Amniotic stem cell (primary cell): ENCODE measurements at places on chromosomes 2 and 18.

GRCh38 chr18:64718808-64719207 lies 569.9 kb upstream of the LINC00305 start:
- DNase-seq, result no peak

DNA sequence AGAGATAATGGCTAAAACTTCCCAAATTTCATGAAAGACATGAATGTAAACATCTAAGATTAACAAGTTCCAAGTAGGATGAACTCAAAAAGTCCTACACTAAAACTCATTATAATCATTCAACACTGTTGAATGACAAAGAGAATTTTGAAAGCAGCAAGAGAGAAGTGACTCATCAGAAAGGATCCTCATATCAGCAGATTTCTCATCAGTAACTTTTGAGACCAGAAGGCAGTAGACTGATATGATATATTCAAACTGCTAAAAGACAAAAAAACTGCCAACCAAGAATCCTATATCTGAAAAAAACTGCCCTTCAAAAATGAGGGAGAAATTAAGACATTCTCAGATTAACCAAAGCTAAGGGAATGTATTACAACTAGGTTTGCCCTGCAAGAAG lies 130.6 kb upstream of the OTX1 start:
- no peak for DNase-seq

- DNase-seq, result no peak
Observed at GRCh38 chr2:171327043-171327496, 106.7 kb downstream of the METTL8 start.

GRCh38 chr2:150441784-150442183 lies 45.7 kb downstream of the RND3 start:
- DNase-seq, result no peak

DNA sequence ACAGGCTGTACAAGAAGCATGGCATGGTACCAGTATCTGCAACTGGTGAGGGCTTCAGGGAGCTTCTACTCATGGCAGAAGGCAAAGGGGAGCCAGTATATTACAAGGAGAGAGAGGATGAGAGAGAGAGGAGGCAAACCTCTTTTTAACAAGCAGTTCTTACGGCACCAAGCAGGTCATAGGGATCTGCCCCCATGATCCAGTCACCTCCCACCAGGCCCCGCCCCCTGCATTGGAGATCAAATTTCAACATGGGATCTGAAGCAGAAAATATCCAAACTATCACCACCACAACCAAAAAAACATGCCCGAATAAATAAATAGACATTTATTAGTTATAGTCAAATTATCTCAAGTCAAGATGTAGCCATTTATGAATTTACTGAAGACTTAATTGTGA lies 14.5 kb upstream of the SLC35F5 start:
- DNase-seq, result no peak

DNA sequence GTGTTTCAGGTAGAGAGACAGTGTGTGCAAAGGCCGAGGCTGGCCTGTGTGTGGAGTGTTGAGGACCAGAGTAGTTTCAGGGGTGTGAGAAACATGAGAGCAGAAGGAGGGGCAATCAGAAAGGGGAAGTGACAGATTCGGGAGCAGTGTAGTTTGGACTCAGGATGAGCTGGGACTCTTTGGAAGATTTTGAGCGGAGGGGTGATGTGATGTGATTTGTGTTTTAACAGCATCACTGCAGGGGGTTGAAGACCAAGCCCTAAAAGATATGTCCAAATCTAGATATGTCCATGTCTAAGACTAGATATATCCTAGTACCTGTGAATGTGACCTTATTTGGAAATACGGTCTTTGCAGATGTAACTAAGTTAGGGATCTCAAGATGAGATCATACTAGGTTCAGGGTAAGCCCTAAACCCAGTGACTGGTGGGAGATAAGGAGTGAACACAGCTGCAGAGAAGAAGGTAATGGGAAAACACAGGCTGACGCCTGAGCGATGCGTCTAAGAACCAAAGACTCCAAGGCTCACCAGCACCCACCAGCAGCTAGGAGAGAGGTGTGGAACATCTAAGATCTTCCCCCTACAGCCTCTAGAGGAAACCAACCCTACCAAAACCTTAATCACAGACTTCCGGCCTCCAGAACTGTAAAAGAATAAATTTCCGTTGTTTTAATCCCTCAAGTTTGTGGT lies 38.5 kb upstream of the MYO3B start:
- no peak for DNase-seq

- DNase-seq, result no peak
Observed at GRCh38 chr2:159773886-159774285, 24.1 kb downstream of the CD302 start.

- DNase-seq, result no peak
Observed at GRCh38 chr2:77567723-77568122, 45.5 kb upstream of the LRRTM4 start.

DNA sequence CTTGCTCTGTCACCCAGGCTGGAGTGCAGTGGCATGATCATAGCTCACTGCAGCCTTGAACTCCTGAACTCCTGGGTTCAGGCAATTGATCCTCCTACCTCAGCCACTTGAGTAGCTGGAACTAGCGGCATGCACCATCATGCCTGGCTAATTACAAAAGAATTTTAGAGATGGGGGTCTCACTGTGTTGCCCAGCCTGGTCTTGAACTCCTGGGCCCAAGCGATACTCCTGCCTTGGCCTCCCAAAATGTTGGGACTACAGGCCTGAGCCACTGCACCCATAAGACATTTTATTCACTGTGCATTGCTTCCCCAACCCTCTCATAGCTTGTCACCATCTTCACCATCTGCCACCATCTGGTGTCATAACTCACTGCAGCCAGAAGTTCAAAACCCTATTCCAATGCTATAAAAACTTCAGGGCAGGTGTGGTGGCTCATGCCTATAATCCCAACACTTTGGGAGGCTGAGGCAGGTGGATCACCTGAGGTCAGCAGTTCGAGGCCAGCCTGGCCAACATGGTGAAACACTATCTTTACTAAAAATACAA lies 78.7 kb downstream of the NCAPH start:
- DNase-seq, result no peak
